ENCODE measurements at places on chromosomes 2 and 18.

GRCh38 chr2:9252002-9252357 lies 45.4 kb downstream of the ASAP2 start:
- no peak for DNase-seq

DNA sequence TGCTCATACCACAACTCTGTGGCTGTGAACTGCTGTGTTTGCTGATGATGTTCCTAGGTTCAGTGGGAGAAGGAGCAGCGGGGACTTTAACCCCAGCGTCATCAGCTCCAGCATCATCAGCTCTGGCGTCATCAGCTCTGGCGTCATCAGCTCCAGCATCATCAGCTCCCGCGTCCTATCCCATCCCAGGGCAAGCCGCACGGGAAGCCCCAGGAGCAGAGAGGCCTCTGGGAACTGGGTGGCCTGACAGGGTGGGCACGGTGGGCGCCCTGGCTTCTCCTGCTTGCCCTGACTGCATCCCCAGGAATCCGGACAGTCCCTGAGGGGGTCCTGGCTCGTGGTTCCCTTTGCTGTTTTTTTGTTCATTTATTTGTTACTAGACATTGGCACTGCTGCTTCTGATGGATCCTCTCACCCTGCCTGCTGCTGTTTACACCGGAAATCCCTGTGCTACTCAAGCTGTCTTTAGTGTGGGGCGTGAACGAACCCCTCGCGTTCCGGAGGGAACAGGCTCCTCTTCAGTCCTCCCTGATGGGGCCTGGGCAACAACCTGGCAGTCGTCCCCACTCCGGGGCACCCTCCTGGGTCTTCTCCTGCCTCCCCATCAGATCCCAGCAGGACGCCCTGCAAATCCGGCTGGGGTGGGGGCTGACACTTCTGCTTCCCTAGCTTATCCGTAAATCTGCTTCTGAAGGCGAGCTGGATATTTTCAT lies 67.1 kb upstream of the PXDN start:
- no peak for DNase-seq

GRCh38 chr2:39661826-39662225 lies 3.9 kb upstream of the TMEM178A start:
- DNase-seq, result no peak

- DNase-seq, result no peak
These were observed 503.5 kb upstream of the ZEB2 start for GRCh38 chr2:145023334-145023934.

GRCh38 chr2:80459028-80459427 lies 154.5 kb upstream of the LRRTM1 start:
- DNase-seq, result no peak
